ENCODE measurements at places on chromosomes 12 and 14.

DNA sequence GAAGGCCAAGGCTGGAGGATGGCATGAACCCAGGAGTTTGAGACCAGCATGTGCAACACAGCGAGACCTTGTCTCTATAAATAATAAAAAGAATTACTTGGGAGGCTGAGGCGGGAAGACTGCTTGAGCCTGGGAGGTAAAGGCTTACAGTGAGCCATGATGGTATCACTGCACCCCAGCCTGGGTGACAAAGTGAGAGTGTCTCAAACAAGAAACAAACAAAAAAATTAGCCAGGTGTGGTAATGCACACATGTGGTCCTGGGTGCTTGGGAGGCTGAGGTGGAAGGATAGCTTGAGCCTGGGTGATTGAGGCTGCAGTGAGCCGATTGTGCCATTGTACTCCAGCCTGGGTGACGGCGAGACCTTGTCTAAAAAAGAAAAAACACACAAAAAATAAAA lies 1.7 kb upstream of the GPRC5A start:
- DNase-seq = no peak

DNA sequence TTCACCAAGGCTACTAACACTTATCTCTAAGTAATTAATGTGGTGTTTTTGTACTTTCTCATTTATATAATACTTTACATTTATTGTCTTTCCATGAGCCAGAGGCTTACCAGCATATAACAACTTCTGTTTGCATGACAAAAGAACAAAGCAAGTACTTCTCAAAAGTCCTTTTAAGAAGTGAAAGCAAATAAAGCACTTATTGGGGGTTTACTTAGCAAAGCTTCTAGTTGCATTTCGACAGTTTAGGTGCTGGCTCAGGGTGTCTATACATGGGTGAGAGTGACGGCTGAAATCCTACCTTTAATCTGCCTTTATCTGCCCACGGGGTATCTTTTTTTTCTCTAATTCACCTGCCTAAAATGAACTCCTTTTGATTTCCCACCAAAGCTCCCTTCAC lies 21.0 kb upstream of the DCN start:
- DNase-seq = no peak

- DNase-seq = no peak
These were observed 72.7 kb downstream of the PTPRR start for GRCh38 chr12:70847871-70848270.

GRCh38 chr14:104435147-104436046 lies 144.2 kb upstream of the C14orf180 start:
- peak; percentile 7 for DNase-seq

DNA sequence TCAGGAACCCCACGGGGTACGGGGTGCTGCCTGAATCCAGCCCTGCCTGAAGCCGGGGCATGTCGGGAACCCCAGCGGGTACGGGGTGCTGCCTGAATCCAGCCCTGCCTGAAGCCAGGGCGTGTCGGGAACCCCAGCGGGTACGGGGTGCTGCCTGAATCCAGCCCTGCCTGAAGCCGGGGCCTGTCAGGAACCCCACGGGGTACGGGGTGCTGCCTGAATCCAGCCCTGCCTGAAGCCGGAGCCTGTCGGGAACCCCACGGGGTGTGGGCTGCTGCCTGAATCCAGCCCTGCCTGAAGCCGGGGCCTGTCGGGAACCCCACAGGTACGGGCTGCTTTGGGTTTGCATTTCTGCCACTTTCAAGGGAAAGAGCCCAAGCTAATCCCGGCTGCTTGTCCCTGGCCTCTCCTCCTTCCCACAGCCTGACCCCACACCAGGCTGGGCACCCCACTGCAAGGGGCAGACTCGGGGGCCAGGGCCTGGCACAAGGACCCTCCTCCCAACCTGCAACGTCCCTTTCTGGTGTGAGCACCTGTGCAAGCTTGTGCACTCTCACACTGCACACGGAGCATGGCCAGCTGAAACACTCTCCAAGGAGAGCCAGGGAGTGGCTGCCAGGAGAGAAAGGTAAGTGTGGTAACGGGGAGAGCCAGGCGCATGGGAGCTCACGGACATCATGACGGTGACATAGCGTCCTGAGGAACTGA lies 5.6 kb upstream of the FBRSL1 start:
- DNase-seq = no peak

- DNase-seq = no peak
These were observed 9.9 kb downstream of the ZNF410 start for GRCh38 chr14:73896521-73896920.

GRCh38 chr14:100327128-100327527 lies 4.0 kb downstream of the SLC25A47 start:
- no peak for DNase-seq

Data from activated CD4-positive, alpha-beta memory T cell treated with anti-CD3 and anti-CD28 coated beads for 36 hours (primary cell).